ENCODE measurements at places on chromosomes 4 and X.

DNA sequence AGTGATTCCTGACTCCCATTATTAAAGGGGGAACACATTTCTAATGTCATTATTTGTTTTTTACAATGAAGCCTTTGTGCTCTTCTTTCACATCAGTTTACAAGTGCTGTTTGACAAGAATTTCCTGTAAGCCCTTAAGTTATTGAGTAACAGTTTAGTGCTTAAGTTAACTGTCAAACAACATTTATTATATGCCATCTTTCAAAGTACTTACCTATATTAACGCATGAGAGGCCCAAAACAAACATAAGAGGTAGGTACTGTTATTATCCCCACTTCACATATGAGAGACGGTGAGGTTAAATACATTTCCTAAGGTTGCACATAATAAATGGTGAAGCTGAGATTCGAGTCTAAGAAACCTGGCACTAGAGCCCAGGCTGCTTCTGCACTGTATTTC lies 56.0 kb upstream of the MAGED1 start:
- no peak for DNase-seq

- no peak for DNase-seq
Measured at GRCh38 chr4:23333946-23334878, 555.6 kb downstream of the PPARGC1A start.

DNA sequence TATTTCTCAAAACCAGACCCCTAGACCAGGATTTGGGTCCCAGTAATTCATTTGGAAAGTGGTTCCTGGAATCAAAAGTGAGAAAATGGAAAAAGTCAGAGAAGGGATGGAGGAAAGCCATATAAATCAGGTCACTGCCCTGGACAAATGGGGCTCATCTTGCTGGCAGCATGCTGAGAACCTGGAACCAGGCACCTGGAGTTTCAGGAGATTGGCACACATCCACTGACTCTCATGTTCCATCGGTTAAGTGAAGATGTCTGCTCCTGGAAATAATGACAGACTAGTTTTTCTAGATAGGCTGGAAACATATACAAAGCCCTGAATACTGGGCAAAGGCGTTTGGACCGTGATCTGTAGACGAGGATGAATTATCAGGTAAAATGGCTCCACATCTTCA lies 163.6 kb upstream of the HS3ST1 start:
- DNase-seq: no peak

- DNase-seq: no peak
Measured at GRCh38 chr4:12041828-12042227, 613.1 kb upstream of the HS3ST1 start.

GRCh38 chr4:85815796-85816459 lies 341.0 kb downstream of the ARHGAP24 start:
- no peak for DNase-seq

DNA sequence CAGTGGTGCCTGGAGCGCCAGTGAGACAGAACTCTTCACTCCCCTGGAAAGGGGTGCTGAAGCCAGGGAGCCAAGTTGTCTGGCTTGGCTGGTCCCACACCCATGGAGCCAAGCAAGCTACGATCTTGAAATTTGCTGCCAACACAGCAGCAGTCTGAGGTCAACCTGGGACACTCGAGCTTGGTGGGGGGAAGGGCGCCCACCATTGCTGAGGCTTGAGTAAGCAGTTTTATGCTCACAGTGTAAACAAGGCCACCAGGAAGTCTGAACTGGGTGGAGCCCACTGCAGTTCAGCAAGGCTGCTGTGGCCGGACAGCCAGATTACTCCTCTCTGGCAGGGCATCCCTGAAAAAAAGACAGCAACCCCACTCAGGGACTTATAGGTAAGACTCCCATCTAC lies 149.5 kb downstream of the EDA2R start:
- no peak for DNase-seq

DNA sequence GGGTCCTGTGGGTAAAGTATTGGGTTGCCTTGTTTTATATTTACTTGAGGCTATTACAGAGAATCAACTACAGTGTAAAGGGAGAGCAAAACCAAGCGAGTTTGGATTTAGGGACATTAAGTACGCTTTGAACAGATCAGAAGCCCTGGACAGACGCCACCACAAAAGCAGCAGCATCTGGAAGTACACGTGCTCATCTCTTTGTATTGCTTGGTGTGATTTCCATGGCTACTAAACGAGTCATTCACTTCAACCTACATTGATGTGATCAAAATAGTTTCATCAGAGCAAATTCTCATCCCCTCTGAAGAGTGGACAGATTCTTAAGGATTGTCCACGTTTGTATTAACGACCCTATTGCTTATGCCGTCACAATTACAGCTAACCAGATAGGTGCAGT lies 85.1 kb downstream of the SORBS2 start:
- DNase-seq: no peak

DNA sequence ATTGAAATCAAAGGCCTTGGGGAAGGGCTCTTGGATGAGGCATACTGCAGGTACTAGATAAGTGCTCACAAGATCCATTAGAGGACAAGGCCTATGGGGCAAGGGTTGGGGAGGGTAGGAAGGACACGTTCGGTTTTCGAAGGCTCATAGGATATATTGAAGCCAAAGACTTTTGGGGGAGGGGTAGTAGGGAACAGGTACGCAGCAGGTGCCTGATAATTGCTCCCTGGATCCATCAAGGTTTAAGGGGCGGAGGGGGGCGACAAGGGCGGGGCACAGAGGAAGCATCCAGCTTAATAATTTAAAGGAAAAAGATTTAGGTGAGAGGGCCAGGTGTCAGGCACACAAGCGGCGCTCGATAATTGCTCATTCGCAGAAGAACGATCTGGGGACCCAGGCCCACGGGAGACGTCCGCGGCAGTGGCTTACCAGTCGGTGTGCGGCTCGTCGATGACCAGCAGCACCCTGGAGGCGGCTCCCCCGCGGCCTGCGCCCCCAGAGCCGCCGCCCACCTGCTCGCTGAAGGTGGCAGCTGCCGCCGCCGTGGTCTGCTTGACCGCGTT lies 653 bp downstream of the SYN1 start:
- no peak for DNase-seq

DNA sequence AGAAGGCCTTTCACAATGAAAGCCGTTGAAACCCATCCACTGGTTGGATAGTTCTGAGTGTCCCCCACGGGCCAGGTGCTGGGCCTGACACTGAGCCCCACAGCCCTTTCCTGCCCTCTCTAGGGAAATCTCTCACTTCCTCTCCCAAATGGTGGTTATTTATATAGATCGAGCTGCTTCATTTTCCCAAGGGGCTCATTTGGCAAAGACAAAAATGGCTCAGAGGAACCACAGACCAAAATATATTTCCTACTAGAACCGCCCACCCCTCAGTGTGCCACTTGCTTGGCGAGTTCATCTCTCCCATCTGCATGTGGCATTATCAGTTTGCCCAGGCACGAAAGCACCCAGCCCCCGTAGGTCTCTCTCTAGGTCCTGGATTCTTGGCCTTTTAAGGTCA lies 53.3 kb upstream of the STIM2 start:
- no peak for DNase-seq

- no peak for DNase-seq
Measured at GRCh38 chr4:121720109-121720508, 23.3 kb upstream of the ANXA5 start.

DNA sequence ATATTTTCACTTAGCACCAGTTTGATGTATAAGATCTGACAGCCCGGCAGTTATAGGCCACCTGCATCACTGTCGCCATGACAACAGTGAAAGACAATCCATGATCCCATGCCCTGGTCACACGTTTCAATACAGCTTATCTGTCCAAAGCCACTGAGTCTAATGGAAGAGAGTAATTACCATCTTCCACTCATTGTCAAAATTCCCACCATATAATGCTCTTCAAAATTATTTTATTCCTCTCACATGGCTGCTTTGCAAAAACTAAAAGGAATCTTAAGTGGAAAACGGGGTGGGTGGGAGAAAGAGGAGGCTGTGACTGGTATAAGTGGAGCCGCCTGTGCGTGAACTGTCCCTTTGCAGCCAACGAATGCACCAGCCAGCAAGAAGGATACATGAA lies 44.2 kb downstream of the MAML3 start:
- DNase-seq: no peak

DNA sequence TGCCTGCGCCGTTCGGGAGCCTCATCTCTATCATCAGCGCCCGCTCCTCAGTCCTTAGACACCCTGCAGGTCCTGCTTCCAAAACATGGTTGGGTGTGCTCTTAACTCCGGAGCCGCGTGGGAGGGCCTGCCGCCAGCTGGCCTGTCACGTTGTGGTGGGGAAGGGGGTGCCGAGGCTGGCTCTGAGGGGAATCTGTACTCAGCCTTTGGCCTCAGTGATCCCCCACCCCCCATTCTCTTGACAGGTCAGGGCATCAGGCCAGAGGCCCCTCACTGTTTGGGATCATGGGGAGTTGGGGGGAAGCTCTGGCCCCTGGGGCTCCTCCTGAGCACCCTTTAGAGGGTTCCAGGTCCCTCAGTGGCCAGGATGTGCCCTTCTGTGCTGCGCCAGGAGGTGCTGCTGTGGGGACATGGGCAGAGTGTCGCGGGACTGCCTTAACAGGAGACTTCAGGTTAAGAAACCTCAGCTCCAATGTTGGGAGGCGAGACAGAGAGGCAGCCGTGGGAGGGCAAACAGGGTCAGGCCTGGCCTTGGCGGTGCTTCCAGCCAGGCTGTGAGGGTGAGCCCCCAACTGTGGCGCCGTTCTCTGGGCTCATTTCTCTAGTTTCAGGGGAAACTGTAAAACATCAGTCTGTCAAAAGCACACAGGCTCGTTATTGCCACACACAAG lies 33.5 kb downstream of the TRMT44 start:
- no peak for DNase-seq

- DNase-seq: no peak
Measured at GRCh38 chr4:71004281-71004851, 10.9 kb downstream of the DCK start.

DNA sequence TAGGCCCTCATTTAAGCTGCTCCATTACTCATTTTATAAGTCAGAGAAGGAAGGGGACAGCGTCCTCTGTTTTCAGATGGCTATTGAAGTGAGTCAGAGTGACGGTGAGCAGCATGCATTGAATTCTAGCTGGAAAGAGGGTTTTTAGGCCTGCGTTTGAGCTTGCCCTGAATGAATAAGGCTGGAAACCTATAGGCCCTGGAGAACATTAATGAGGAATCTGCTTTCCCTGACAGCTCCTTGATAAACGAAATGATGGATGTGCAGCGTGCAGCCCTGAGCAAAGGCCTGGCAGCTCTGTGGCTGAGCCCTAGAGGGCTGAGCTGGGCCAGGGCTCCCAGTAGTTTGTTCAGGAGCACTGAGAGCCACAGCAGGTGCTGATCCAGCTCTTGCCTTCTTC lies 33.4 kb downstream of the TBL1X start:
- no peak for DNase-seq

- no peak for DNase-seq
Measured at GRCh38 chrX:10781847-10782530, 161.6 kb upstream of the MID1 start.

GRCh38 chr4:86950831-86951525 lies 16.2 kb downstream of the AFF1 start:
- no peak for DNase-seq

- no peak for DNase-seq
Measured at GRCh38 chrX:111360839-111361238, 51.2 kb downstream of the DCX start.

DNA sequence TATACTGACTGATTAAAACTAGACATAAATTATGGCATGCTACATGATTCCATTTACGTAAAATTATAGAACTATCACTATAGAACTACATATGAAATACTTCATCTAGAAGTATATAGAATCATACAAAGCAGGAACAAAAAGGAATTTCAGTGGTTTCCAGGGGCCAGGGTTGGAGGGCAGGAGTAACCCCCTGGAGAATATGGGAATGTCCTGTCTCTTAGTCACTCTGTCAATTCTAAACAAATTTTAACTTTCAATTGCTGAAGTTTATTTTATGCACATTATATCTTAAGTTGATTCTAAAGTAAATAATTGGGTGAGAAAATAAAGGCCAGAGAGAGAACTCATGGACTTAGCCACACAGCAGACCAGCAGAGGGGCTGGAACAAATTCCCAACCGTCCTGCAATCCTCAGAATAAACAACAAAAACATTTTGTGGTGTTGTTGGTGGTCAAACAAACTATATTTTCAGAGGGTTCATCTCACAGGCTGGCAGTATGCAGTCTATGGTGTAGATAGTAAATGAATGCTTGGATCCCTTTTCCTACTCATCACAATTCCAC lies 476.9 kb upstream of the SLIT2 start:
- no peak for DNase-seq

GRCh38 chr4:137700751-137701150 lies 168.5 kb upstream of the PCDH18 start:
- no peak for DNase-seq

GRCh38 chrX:25344161-25344936 lies 328.6 kb upstream of the ARX start:
- DNase-seq: no peak

DNA sequence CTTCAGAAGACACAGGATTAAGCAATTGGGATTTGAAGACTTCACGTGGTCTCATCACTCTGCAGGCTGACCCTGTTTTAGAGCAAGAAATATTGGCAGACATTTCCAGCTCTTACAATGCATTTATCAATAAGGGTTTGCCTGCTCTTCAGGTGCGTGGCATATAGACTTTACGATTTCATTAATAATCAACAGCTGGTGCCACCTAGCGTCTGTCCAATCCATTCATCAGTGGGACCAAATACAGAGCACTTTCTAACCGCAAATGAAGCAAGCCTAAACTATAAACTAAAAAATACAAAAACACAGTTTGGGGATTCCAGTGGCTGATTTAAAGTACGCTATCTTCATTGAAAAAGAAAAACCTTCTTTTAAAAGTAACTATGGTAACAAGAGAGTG lies 125.4 kb upstream of the DMD start:
- peak; percentile 34 for DNase-seq

GRCh38 chr4:4781936-4782707 lies 77.3 kb upstream of the MSX1 start:
- DNase-seq: no peak

DNA sequence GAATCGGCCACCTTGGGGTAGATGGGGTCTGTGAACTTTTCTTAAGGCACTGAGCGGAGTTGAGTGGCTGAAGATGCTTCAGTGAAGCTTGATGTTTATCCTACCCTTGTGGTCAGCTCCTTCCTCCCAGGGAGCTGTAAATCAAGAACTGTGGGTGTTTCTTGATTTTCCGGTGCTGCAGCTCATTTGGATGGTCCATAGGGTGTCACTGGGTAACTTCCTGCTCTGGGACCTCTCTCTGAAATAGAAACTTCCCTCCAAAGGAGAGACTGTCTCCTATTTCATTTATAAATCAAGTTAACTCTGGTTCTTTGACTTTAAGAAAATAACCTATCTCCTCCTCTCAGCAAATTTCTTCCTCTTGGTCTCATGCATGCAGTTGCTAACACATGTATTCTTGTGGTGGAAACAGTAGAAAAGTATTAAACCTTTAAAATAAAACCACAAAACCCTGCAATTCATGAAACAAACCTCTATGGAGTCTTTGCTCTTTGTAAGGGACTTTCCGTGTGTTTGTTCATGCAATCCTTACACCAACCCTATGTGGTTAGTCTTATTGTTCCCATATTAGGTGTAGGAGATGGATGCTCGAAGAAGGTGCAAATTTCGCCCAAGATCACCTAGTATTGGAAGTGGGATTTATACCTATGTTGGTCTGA lies 110.3 kb downstream of the SHROOM3 start:
- no peak for DNase-seq

GRCh38 chr4:182062458-182062857 lies 180.7 kb upstream of the TENM3 start:
- DNase-seq: no peak
